ENCODE measurements at places on chromosomes 12 and 14. TPM values are rescaled to one million over a fixed set of nuclear protein-coding genes. Genes with fewer than 3 reads are reported as not detected.

DNA sequence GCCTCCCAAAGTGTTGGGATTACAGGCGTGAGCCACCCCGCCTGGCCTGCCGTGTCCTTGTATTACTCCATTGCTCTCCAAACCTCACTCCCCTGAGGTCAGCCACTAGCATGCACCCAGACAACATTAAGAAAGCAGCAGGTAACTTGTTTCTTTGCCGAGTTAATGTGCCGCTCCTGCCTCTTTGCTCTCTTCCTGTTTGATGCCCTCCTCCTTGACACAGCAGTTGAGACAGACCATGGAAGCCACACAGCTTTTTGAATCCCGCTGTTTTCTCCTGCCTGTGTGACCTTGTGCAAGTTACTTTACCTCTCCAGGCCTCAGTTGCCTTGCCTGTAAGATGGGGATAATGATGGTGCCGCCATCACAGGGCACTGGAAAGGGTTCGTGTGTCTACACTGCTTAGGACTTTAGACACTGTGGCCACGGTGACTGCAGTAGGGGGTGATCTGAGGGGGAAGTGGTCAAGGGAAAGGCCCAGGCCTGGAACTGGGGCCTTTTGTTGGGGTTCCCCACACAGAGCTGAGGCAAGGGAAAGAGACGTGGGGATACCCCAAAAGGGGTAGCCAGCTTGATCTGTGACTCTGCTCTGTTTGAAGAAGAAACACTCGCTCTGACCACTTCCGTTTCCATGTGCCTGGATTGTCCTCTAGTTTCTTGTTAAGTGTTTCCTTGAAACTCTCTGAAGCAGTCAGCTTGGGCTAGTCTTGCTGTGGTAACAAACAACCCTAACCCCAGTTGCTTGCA lies 69.3 kb downstream of the RIN3 start:
- peaks cover 60% of the 10 kb centered on the region for H3K4me1 ChIP-seq
- H3K36me3 ChIP-seq = no peaks in the 10 kb centered on the region
- peak; percentile 39 for DNase-seq
- no peak overlapping the region for H3K4me3 ChIP-seq
- H3K27ac ChIP-seq = no peak overlapping the region

SYT1 gene
- not detected for total RNA-seq

GRCh38 chr14:99619835-99620834 lies 16.1 kb upstream of the CCDC85C start:
- H3K4me3 ChIP-seq = no peak overlapping the region
- H3K4me1 ChIP-seq = peaks cover 4% of the 10 kb centered on the region
- peak; percentile 48 for DNase-seq
- H3K27ac ChIP-seq = no peak overlapping the region

A2ML1 gene
- total RNA-seq = not detected

DNA sequence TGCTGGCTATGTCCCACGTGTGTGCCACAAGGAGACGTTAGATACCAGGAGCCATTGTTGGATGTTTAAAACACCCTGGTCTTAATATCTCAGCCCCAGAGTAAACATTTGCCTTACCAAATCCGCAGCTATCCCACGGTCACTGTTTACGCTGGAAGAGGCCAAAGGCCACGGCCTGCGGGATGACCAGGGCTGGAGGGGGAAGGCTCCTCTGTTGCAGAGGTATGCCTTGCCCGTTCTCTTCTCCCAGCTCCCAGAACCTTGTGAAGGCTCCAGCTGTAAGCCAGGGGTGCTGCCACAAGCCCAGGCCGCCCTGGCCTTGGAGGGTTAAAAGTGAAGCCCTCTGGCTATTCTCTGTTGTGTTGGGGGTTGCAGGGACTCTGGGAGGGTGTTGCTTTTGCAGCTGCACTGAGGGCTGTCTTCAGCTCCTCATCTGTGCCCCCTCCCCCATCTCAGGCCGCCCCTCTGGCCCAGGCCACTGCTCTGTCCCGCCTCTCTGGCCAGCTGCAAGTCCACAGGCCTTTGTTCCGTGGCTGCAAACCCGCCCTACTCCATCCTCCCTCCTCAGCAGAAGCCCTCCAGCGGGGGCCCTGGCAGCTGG lies 2.5 kb downstream of the PLEKHG3 start:
- peaks cover 70% of the 10 kb centered on the region for H3K4me1 ChIP-seq
- H3K4me3 ChIP-seq = no peak overlapping the region
- H3K36me3 ChIP-seq = no peaks in the 10 kb centered on the region
- no peaks in the 10 kb centered on the region for H3K27me3 ChIP-seq
- H3K27ac ChIP-seq = peak overlapping the region; percentile 84

- H3K27me3 ChIP-seq = no peaks in the 10 kb centered on the region
- peaks cover 13% of the 10 kb centered on the region for H3K4me1 ChIP-seq
- no peak for DNase-seq
- H3K4me3 ChIP-seq = no peak overlapping the region
- H3K36me3 ChIP-seq = peaks cover 10% of the 10 kb centered on the region
- H3K27ac ChIP-seq = no peak overlapping the region
Measured at GRCh38 chr12:31880340-31880739, 78.9 kb upstream of the RESF1 start.

GRCh38 chr14:72495668-72496067 lies 398.2 kb downstream of the DPF3 start:
- no peaks in the 10 kb centered on the region for H3K36me3 ChIP-seq
- no peak overlapping the region for H3K27ac ChIP-seq
- no peak overlapping the region for H3K4me3 ChIP-seq
- no peak for DNase-seq
- H3K27me3 ChIP-seq = no peaks in the 10 kb centered on the region

SPIC gene
- total RNA-seq = not detected

TAS2R43 gene
- total RNA-seq = not detected

- H3K27ac ChIP-seq = no peak overlapping the region
- peaks cover 11% of the 10 kb centered on the region for H3K36me3 ChIP-seq
- H3K27me3 ChIP-seq = no peaks in the 10 kb centered on the region
- no peak overlapping the region for H3K4me3 ChIP-seq
Measured at GRCh38 chr12:91811481-91812287, 334.0 kb downstream of the BTG1 start.

DNA sequence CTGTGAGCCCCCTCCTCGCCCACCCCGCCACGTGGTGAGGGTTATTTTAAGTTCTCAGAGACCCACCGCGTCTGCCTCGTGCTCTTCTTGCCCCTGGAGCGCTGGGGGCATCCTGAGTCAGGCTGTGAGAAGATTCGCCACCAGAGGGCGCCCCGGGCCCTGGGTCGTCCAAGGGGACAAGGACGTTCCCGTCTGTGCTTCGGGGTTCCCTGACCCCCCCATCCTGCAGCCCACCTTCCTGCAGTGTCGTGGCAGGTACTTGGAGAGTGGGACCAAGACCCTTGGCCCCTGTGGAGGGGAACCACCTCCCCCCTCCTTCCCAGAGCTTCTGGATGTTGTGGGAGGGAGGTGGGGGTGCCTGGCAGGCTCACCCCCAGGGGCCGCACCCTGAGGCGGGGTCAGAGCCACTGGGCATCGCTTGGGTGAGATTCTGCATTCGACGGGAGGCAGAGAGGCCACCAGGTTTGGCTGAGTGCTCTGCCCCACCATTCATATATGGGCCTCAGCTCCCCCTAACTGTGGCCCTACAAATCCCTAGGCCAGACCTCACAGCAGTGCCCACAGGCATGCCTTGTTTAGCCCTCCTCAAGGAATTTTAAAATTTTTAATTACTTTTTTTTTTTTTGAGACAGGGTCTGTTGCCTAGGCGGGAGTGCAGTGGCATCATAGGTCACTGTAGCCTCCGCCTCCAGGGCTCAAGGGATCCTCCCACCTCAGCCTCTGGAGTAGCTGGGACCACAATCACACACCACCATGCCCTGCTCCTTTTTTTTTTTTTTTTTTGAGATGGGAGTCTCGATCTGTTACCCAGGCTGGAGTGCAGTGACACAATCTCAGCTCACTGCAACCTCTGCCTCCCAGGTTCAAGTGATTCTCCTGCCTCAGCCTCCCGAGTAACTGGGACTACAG lies 17.0 kb downstream of the RHOF start:
- DNase-seq = peak; percentile 92
- H3K4me1 ChIP-seq = peaks cover 21% of the 10 kb centered on the region
- no peak overlapping the region for H3K4me3 ChIP-seq
- H3K36me3 ChIP-seq = peaks cover 16% of the 10 kb centered on the region

P2RX2 gene
- not detected for total RNA-seq

PRB2 gene
- not detected for total RNA-seq

C12orf43 gene
- total RNA-seq = 19.6 TPM

- H3K27ac ChIP-seq = no peak overlapping the region
- no peak for DNase-seq
- no peak overlapping the region for H3K4me3 ChIP-seq
- H3K36me3 ChIP-seq = no peaks in the 10 kb centered on the region
Measured at GRCh38 chr12:48187916-48188695, 4.7 kb downstream of the CCDC184 start.

BDKRB2 gene
- total RNA-seq = not detected

DNA sequence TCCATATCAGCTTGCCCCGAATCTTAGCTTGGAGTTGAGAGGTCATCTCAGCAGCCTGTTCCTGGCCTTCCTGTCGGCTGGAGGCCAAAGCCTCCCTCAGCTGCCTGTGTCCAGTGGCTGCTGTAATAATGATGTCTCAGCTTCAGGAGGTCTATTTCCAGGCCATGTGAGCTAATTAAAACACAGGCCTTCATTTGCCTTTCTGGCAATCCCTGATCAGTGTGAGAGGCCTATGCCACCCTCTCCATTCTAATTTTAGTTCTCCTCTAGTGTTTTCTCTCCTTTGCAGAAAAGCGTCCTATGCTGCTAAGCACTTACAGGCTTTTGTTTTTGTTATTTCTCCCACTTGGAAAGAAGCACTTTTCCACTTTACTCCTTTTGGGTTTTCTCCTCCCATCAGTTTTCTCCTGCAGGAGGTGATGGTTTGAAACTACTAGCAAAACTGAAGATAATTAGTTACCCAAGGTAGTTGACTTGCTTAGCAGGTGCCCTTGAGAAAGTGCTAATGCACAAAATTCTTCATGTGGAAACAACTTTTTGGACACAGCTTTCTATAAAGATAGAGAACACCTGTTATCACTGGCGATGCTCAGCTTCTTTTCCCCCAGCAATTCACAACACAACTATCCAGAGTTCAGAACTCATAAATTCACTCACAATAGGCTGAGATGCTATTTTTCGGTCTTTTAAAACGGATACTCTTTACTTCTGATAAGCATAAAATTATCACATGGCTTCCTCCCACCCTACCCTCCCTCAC lies 255.3 kb upstream of the GARIN6 start:
- DNase-seq = no peak
- H3K4me1 ChIP-seq = no peaks in the 10 kb centered on the region
- H3K4me3 ChIP-seq = no peak overlapping the region
- H3K27me3 ChIP-seq = no peaks in the 10 kb centered on the region
- no peak overlapping the region for H3K27ac ChIP-seq

DNA sequence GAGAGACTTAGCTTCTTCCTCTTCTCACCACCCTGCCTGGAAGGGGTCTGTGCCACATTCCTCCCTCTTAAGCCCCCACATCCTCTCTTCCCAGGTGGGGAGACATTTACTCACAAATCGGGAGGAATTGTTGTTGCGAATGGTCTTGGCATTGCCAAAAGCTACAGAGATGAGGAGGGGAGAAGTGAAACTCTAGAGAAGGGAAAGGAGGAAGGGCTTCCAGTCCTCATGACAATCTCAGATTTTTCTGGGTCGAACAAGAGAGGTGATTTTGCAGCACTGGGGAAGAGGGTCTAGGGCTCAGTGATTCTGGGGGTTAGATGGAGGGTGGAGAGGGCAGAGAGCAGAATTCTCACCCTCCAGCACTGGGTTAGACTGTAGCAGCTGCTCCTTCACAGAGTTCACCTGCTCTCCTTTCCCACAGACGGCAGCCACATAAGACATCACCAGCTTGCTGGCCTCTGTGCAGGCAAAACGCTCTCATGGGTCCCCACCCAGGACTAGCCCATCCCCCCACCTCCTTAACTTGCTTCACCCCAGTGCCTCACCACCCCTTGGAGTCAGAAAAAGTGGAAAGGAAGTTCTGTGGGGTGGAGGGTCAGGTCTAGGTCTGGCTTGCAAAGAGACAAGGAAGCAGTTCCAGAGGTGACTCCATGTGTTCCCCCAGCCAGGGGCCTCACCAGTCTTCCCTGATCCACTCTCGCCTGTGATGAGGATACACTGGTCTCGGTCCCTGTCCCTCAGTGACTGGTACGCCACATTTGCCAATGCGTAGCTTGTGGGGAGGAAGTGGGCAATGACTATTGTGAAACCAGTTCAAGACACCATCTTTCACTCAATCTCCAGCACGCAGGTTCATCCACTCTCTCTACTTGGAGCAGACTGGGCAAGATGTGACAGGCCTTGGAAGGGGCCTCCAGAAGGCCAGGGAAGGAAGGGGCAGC lies 2.7 kb downstream of the MYO1A start:
- H3K4me3 ChIP-seq = peak overlapping the region; percentile 28
- DNase-seq = peak; percentile 83
- no peaks in the 10 kb centered on the region for H3K27me3 ChIP-seq
- no peaks in the 10 kb centered on the region for H3K36me3 ChIP-seq

- no peaks in the 10 kb centered on the region for H3K36me3 ChIP-seq
- no peak overlapping the region for H3K4me3 ChIP-seq
- DNase-seq = no peak
- no peaks in the 10 kb centered on the region for H3K4me1 ChIP-seq
Measured at GRCh38 chr12:80195074-80195726, 95.9 kb downstream of the OTOGL start.

DNA sequence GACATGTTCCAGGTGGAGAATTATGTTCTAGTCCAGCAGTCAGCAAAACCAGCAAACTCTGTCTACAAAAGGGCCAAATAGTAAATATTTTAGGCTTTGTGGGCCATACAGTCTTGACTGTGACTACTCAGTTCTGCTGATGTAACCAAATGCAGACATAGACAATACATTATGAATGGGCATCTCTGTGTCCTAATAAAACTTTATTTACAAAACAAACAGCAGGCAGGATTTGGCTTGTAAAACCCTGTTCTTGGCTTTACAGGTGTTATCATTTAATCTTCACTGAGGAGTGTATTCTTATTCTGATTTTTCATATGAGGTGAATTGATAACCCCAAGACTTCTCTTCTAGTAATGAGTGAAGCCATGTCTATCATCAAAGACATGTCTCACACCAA lies 278.6 kb downstream of the DUSP6 start:
- H3K4me1 ChIP-seq = peaks cover 37% of the 10 kb centered on the region
- H3K27me3 ChIP-seq = no peaks in the 10 kb centered on the region
- DNase-seq = no peak
- no peak overlapping the region for H3K4me3 ChIP-seq
- H3K36me3 ChIP-seq = no peaks in the 10 kb centered on the region

ACVRL1 gene
- not detected for total RNA-seq

- DNase-seq = no peak
- H3K4me3 ChIP-seq = no peak overlapping the region
- no peaks in the 10 kb centered on the region for H3K36me3 ChIP-seq
- H3K27ac ChIP-seq = no peak overlapping the region
Measured at GRCh38 chr12:18562531-18562930, 175.3 kb downstream of the PLCZ1 start.

DNA sequence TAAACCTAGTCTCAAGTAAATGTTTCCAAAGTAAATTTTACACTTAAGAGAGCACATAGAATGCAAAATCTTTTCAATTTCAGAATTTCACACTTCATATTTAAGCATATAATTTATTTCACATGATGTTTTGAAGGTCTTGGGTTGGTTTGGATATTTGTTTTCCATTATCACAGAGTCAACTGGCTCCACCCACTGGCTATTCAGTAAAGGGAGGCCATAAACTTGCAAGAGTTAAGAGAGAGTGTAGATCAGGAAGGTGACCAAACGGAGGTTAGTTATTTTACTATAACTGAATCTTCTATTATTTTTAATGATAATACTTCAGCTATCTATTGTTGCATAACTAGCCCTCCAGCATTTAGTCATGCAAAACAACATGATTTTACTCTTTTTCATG lies 6.2 kb upstream of the CPNE8 start:
- no peak overlapping the region for H3K4me3 ChIP-seq
- no peaks in the 10 kb centered on the region for H3K36me3 ChIP-seq
- DNase-seq = no peak
- H3K27ac ChIP-seq = no peak overlapping the region
- H3K4me1 ChIP-seq = peaks cover 6% of the 10 kb centered on the region
- H3K27me3 ChIP-seq = peaks cover 3% of the 10 kb centered on the region

Measured in activated CD4-positive, alpha-beta memory T cell treated with anti-CD3 and anti-CD28 coated beads for 36 hours (primary cell).